T-helper 9 cell (primary cell): ENCODE measurements at places on chromosomes 5 and 9.

DNA sequence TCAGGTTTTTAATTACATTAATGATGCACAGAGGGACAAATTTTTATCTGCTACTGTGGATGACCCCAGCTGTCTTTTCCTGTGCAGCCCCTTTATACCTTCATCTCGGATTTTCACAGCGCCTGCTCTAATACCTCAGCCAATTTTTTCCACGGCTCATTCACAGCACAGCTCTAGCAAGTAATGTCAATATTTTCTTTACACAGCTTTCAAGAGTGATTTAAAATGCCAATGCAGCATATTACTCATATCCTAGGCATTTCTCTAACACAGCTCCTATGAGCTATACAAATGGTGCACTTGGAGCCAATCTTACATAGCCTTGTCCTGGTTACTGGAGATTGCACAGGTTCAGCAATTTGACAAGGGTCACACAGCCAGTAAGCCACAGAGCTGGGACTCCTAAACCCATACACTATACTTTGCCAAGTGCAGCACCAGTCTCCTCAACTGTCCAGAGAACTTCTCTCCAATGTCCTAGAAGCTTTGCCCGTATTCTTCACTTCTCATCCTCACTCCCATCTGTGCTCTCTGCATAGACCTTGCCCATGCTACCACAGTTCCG, 661.8 kb downstream of the DTWD2 start:
- DNase-seq = no peak

DNA sequence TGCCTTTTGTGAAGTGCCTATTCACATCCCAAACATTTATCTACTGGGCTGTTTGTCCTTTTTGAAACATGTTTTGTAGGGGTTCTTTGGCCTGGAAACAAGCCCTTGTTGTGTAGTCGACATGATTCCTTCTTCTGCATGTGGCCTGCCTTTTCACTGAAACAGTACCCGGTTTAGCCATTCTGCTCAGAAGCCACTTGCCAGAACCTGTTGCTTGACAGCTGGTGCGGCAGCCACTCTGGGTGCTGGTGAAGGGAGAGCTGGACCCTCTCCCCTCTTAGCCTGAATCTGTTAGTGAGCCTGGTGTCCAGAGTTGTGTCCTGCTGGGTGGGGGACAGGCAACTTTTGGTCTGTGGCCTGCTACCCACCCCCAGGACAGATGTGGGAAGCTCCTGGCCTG, 128.8 kb upstream of the CACNA1B start:
- no peak for DNase-seq

- DNase-seq = no peak
These were observed 118.7 kb downstream of the TTLL11 start for GRCh38 chr9:121974421-121974820.

- no peak for DNase-seq
These were observed 40.3 kb upstream of the LRRC70 start for GRCh38 chr5:62538017-62538942.

DNA sequence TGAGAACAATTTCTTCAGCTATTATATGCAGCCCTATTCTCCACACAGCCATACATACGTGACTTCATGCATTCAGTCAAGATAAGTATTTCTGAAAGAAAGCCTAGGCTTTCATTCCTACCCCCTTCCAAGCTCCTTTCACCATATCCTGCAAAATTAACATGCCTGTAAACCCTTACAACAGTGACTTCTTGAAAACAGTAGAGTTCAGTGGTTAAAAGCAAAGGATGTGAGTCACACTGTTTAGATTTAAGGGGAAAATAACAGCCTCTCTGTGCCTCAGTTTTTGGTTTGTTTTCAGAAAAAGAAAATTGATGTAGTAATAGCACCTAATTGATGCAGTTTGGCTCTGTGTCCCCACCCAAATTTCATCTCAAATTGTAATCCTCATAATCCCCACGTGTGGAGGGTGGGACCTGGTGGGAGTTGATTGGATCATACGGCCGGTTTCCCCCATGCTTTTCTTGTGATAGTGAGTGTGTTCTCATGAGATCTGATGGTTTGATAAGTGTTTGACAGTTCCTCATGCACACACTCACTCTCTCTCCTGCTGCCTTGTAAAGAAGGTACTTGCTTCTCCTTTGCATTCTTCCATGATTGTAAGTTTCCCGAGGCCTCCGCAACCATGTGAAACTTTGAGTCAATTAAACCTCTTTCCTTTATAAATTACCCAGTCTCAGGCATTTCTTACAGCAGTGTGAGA, 264.8 kb downstream of the CETN3 start:
- DNase-seq = no peak
